Lower lobe of right lung (tissue), 2 donors: ENCODE measurements at places on chromosomes 5 and 9. TPM values are rescaled to one million over a fixed set of nuclear protein-coding genes. Genes with fewer than 3 reads are reported as not detected.
A peak's percentile ranks its signal among the peaks of the same experiment; 100 is the strongest.

- H3K36me3 ChIP-seq: no peaks in the 10 kb centered on the region
- DNase-seq: peak; percentile 84
- H3K4me3 ChIP-seq: peak overlapping the region; percentile 91
- H3K27me3 ChIP-seq: no peaks in the 10 kb centered on the region
These were observed 393 bp downstream of the SH3GLB2 start for GRCh38 chr9:129027685-129028191.

- no peak overlapping the region for H3K4me3 ChIP-seq
- H3K27ac ChIP-seq: no peak overlapping the region
- H3K36me3 ChIP-seq: no peaks in the 10 kb centered on the region
- no peaks in the 10 kb centered on the region for H3K4me1 ChIP-seq
- H3K27me3 ChIP-seq: no peaks in the 10 kb centered on the region
These were observed 490.8 kb downstream of the RASEF start for GRCh38 chr9:82572146-82572545.

GRCh38 chr5:119398727-119399466 lies 43.1 kb downstream of the TNFAIP8 start:
- peak; percentile 52 for DNase-seq
- no peaks in the 10 kb centered on the region for H3K36me3 ChIP-seq
- no peaks in the 10 kb centered on the region for H3K27me3 ChIP-seq
- peaks cover 17% of the 10 kb centered on the region for H3K4me1 ChIP-seq

The PCDHA11 gene
- total RNA-seq: 0.38 TPM

The INSL4 gene
- not detected for total RNA-seq
